RWPE2 (cell line): ENCODE measurements at places on chromosomes 7 and 10.

DNA sequence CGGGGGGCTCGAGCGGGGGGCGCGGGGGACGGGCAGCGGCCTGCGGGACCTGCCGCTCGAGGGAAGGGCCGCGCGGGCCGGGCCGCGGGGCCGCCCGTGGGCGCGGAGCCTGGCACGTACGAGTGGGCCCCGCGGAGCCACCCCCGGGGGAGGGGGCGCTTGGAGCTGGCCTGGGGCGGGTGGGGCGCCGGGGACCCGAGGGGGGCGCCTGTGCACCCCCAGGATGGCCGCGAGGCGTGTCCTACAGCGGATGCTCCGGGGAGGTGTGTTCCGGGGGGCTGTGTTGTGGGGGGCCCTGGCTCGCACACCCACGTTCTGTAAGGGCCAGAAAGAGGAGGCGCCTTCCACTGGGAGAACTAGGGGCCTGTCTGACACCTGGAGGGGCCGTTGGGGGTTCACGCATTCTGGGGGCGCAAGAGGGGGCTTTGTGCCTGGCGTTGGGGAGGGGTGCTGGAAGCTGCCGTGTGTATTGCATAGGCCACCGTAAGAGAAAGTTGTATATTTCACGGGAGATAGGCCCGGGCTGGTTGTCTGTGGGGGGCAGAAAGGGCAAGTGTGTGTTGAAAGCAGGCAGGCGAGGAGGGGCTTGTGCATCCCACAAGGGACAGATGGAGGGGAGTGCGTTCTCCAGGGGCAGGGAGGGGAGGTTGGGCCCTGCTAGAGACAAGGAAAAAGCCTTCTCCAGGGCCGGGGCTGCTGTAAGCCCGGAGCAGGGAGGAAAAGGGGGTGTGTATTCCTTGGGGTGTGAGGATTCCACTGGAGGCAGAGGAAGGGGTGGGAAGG is 663 bp downstream of the VPS37D start:
- no peak for DNase-seq

DNA sequence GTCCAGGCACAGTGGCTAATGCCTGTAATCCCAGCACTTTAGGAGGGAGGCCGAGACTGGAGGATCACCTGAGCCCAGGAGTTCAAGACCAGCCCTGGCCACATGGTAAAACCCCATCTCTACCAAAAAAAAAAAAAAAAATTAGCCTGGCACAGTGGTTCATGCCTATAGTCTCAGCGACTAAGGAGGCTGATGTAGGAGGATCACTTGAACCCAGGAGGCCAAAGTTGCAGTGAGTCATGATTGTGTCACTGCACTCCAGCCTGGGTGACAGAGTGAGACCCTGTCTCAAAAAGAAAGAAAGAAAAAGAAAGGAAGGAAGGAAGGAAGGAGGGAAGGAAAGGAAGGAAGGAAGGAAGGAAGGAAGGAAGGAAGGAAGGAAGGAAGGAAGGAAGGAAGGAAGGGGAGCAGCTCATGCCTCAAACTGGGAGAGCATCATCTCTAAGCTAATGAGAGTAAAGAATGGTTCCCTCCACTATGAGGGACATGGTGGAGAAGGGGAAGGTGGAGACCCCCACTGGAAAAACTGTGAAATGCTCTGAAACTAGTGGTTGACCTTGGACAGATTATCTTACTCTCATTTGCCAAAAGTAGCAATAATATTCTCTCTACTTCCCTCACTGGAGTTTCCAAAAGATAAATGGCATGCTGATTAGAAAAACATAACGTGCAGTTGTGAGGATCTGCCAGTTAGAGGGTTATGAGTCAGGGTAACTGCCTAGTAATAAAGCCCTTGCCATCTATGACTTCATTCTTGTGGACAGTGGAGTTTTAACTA is 16.8 kb downstream of the GIMAP5 start:
- DNase-seq, result no peak

DNA sequence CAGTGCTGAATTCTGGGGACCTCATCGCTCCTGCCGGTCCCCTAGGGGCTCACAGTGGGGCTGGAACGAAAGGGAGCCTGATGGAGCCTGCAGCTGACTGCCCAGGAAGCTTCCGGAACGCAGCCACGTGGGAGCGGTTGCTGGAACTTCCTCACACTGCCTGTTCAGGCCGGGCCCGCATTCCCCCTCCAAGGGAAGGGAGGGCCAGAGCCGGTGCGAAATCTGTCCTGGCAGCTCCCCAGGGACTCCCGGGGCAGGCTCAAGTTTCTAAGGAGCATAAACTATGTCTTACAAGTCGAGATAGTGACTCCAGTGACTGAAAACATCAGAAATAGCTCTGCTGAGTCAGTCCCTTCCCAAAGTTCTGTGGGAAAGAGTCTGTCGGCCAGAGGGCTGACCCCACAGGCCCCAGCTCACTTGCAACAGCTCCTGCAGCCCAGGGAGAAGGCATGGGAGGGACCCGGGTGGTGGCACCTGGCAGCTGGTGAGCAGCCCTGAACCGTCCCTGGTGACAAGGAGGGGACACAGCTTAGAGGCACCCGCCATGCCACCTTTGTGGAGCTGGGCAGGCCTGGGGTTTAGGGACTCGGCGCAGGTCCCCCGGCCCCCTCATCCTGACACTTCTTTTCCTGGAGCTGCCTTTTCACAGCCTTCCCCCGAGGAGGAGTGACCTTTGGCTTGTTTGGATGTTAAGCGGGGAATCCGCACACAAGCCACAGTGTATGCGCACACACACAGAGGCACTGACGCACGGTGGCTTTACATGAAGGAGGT is 47.6 kb downstream of the PDGFA start:
- peak; percentile 89 for DNase-seq

- DNase-seq, result no peak
These were observed 66.2 kb upstream of the CCNY start for GRCh38 chr10:35270100-35270499.

DNA sequence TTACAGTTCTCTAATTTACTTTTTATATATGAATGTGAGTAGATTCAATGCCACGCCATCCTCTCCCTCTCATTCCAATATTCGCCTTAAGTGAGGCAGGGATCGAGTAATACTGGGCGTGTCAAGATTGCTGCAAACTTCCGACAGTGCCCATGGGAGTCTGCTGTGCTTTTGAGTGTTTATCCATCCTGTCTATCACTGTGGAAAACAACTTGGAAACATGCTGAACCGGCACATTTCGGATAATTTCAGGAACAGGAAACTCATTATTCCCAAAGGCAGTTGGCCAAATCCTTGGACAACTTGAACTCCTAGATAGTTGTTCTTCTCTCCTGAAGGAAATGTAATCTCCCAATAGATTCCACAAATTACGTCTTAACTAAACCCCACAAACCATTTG is 28.5 kb downstream of the PIP4K2A start:
- DNase-seq, result no peak

GRCh38 chr7:33143996-33144718 is 14.8 kb downstream of the BBS9 start:
- DNase-seq, result no peak

DNA sequence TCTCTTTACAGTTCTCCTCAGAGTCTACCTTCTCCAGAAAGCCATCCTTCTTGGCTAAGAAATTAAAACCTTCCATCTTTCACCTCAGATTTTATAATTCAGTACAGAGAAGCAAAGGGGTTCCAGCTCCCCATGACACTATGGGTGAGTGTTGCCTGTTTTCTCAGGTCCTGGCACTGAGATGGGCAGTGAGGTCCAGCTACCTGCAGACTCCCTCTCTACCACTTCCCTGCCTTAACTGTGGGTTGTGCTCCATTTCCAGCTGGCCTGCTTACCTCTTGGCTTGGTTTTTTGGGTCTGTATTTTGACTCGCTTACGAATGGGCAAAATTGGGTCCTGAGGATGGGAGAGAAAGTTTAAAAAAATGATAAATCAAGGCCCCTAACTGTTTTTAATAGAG is 26.3 kb downstream of the ZCWPW1 start:
- DNase-seq, result no peak

GRCh38 chr7:6425948-6426347 is 21.8 kb downstream of the DAGLB start:
- DNase-seq, result no peak

GRCh38 chr10:130138479-130138866 is 2.3 kb downstream of the GLRX3 start:
- peak; percentile 73 for DNase-seq

GRCh38 chr7:127629268-127629854 is 11.4 kb upstream of the PAX4 start:
- DNase-seq, result no peak

GRCh38 chr7:24722386-24723177 is 34.7 kb downstream of the GSDME start:
- no peak for DNase-seq

DNA sequence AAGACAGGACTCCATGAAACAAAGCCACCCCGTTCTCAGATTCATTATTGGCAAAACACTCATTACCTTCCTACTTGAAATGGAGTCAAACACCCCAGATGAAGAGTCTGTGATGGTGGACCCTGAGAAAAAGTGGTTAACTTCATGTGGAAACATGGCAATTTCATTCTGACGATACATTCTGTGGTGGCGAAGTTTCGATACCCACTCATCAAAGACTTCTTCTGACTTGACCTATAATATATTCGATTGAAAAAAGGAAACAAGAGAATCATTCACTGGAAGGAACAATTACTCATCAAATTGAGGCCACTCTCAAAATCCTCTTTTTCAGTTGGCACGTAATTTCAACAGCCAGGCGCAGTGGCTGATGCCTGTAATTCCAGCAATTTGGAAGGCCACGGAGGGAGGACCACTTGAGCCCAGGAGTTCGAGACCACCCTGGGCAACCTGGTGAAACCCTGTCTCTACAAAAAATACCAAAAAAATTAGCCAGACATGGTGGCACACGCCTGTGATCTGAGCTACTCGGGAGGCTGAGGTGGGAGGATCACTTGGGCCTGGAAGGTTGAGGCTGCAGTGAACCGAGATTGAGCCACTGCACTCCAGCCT is 108.8 kb upstream of the GSDME start:
- no peak for DNase-seq

GRCh38 chr10:130999376-131000202 is 311.9 kb downstream of the TCERG1L start:
- DNase-seq, result no peak

DNA sequence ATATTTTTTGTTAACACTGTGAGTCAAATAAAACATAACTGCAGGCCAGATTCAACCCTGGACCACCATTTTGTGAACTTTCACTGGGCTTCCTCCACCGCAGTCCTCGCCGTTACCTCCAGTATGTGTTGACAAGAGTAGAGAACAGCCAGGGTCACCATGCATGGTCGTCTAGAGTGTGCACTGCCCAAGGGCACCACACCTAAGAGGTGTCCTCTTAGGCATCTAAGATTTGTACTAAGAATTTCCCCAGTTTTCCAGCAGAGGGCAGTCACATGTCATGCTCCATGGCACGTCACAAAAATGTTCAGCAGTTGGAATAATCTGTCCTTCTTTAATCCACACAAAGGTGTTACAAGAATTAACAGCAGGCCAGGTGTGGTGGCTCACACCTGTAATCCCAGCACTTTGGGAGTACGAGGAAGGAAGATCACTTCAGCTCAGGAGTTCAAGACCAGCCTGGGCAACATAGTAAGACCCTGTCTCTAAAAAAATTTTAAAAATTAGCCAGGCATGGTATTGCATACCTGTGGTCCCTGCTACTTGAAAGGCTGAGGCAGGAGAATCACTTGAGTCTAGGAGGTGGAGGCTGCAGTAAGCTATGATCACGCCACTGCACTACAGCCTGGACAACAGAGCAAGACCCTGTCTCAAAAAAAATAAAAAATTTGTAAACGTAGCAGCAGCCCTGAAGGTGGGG is 71.2 kb upstream of the FOXK1 start:
- no peak for DNase-seq

DNA sequence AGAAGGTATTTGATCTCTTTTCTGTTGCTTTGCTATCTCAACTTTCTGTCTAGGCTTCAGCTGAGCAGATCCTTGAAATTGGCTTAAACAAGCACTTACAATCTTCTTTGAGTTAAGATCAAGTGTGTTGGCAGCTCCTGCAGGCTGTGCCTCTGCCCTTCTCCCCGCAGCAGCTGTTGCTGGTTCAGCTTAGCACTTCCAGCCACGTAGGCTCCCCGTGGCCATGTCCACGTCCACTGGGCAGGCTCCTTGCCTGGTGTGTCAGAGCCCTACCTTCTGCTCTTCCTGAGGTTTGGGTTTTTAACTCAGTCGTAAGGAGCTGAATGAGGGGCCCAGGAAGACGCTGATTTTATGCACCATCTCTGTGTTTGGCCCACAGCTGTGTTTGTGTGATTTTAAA is 47.2 kb downstream of the CAMK1D start:
- DNase-seq, result no peak

GRCh38 chr7:141045126-141045841 is 28.6 kb upstream of the TMEM178B start:
- DNase-seq, result no peak

GRCh38 chr7:32928785-32929298 is 28.4 kb upstream of the FKBP9 start:
- no peak for DNase-seq

- DNase-seq, result no peak
These were observed 44.8 kb upstream of the TARP start for GRCh38 chr7:38318241-38318640.

- DNase-seq, result no peak
These were observed 71.1 kb upstream of the CFAP46 start for GRCh38 chr10:133013463-133013862.

DNA sequence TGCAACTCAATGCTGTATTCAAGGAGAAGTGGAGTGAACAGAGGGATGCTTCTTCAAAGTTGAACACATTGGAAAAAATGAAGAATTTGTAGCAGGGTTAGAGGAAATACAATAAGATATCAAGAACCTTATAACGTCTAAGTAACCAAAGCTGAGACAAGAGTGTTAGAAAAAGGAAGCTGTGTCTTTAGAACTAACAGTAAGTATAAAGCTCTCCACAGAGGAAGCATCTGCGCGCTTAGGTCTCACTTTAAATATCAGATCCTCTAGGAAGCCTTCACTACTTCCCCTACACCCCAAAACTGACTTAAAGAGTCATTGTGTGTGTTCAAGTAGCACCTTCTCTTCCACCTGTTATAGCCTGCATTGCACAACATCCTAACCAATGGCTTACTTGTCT is 43.0 kb downstream of the CH25H start:
- DNase-seq, result no peak

DNA sequence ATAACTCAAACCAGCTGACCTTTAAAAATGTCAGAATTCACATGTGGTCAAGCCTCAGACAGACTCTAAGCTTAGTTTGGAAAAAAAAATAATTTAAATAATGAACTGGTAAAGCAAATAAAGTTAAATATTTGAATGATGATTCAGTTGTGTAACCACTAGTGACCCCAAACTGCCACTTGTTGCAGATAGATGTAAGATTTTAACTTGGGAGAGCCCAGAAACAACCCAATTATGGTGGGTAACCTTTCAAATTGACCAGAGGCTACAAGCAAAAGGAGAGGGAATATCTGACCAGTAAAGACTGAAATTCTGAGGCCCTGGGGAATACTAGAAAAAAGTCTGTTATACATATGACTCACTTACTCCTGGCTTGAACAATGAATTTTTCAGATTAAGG is 268.1 kb downstream of the HPSE2 start:
- DNase-seq, result no peak
